Activated naive CD8-positive, alpha-beta T cell treated with anti-CD3 and anti-CD28 coated beads, Interleukin-2, amount 50 U/mL, for 24 hours (primary cell): ENCODE measurements at places on chromosomes 5 and 9.

DNA sequence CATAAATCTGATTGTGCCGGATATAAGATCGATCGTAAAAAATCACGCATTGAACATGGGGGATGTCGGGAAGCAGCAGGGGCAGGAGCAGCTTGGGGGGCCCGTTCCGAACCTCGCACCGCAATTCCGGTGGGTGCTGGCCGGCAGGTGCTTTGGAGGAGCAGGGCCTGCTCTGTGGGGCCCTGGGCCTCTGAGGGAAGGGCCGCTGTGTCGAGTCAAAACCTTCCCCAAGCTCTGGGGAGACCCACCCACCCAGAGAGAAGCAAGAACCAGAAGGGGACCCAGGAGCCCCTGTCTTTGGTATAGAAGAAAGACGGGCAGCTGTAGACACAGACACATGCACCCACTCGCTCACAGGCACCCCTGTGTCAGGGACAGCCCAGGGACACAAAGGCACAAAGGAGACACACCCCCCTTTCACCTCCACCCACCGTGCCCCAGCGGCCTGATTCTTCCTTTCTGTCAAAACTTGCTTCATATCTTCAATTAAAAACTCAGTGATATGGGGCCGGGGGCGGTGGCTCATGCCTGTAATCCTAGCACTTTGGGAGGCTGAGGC lies 49.4 kb upstream of the ZBTB43 start:
- no peak for DNase-seq

DNA sequence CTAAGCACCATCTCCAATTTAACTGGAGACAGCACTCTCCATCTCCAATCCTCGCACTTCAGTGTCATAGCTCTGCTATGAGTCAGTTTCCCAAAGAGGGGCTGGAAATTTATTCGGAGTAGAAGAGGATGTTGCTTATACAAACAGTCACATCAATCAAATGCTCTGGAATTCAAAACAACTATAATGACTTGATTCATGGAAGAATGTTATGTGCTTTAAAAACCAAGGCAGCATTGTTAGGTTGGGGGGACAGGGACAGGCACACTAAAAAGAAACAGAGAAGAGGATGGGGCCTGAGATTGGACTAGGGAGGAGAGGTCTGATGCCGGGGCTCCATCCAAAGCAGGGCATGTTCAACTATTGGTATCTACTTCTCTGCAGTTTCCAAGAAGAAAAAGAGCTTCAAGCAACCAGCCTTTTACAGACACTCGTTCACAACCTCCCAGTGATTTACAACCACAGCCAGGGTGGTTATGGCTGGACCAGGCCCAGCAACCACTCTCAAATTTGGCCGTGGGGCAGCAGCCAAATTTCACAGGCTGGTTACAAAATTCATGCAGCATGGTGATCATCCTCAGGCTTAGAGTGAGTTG lies 117.5 kb upstream of the ZNF366 start:
- DNase-seq: no peak

- DNase-seq: no peak
Observed at GRCh38 chr5:173989432-173990082, 587 bp downstream of the C5orf47 start.

DNA sequence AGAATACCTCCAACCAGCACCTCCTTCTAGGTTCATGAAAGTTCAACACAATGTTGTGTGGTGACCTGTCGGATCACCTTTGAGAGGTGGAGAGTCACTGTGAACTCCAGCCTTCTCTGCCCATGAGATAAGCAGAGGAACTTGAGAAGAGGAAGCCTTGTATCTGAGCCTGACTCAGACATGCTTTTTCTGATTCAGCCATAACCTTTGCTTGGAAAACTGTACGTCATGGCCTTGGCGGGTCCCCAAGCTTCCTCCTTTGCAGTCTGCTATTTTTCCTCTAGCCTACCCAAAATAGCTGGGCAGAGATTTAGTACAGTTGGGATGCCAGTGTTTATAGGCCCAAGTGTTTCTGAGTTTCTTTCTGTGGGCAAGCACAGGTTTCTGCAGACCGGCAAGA lies 274.7 kb downstream of the CETN3 start:
- DNase-seq: no peak

DNA sequence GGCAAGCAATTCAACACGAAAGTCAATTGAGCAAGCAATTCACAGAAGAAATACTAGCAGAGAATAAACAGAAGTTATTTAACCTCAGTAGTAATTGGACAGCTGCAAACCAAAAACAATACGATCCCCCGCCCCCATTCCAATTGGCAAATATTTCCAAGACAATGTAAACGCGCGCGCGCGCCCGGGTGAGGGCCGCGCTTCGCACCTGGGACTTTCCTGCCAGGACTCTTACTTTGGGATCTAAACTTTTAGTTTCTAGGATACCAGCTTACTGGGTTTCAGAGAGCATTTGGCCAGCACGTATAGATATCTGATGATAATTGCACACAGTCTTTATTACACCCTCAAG lies 8.6 kb downstream of the RUFY1 start:
- peak; percentile 19 for DNase-seq

DNA sequence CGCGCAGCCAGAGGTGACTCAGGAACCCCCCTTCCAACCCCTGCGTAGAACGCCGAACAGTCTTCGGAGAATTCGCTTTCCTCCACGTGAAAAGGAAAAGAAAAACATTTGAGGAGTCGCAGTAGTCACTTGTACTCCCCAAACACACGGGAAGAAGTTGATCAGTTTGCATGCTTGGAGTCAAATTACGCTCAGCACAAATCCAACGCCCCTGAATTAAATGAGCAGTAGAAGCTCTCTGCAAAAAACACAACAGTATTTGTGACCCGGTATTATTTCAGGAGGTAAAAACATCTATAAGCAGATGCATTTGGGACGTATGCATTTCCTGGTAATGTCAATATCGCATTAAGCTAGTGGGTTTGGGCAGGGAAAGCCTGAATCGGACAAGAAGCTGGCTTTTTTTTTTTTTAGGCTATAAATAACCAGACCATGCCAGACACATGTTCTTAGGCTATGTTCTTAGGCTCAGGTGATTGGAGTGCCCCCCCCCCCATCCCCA lies 854 bp upstream of the ARL15 start:
- no peak for DNase-seq

- DNase-seq: no peak
Observed at GRCh38 chr9:113427629-113428028, 17.1 kb downstream of the C9orf43 start.
